ENCODE measurements at places on chromosomes 2 and 18.

GRCh38 chr2:168685600-168686451 lies 116.6 kb upstream of the NOSTRIN start:
- DNase-seq = no peak

GRCh38 chr2:237932731-237933131 lies 34.1 kb upstream of the UBE2F start:
- peak; percentile 96 for DNase-seq

DNA sequence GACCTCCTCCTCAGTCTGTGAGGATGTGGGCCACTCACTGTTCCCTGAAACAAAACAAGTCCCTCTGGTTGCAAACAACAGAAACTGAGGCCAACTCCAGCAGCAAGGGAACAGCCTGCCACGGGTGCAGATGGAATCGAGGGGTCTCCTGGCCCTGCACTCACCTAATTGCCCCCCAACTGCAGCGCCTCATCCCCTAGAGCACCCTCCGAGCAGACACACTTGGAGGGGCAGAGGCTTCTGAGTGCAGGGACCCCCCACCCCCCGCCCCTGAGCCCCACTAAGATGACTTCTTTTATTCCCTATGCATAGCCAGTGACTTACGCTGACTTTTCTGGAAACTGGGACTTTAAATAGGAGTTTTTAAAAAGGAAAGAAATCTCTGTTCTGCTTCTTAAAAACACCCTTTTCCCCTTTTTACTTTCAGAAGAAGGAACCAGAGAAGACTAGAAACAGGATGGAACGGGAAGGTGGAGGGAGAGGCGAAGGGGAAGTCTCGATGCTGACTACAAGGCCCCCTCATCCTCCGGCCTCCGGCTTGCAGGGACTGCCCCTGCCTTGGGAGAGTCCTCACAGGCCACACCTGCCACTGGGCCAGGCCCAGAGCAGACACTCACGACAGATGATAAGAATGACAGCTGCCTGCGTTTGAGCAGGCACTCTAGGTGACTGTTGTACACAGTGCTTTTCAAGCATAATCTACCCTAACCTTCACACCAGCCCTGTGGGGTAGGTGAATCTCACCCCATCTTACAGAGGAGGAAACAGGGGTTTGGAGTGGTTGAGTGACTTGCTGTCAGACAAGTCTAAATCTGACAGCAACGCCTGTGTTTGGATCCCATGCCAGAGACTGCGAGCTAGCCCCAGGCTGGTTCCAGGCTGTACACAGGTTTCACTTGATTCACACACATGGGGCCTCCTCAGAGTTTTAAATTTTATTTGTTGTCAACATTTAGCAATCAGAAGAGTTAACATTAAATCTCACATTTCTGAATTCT lies 28.2 kb upstream of the BIN1 start:
- DNase-seq = no peak

DNA sequence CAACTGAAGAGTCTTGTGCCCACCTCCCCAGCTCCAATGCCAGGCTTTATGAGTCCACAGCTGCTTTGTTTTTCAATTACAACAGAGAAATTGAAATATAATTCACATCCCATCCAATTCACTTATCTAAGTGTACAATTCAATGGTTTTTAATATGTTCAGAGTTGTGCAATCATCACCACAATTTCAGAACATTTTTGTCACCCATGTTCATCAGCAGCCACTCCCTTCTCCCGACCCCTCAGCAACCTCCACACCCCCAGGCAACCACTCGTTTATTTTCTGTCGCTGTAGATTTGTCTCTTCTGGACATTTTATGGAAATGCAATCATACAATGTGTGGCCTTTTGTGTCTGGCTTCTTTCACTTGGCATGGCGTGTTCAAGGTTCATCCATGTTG lies 23.3 kb downstream of the INHBB start:
- peak; percentile 47 for DNase-seq

- DNase-seq = peak; percentile 13
Measured at GRCh38 chr2:58569475-58570185, 328.5 kb upstream of the FANCL start.

DNA sequence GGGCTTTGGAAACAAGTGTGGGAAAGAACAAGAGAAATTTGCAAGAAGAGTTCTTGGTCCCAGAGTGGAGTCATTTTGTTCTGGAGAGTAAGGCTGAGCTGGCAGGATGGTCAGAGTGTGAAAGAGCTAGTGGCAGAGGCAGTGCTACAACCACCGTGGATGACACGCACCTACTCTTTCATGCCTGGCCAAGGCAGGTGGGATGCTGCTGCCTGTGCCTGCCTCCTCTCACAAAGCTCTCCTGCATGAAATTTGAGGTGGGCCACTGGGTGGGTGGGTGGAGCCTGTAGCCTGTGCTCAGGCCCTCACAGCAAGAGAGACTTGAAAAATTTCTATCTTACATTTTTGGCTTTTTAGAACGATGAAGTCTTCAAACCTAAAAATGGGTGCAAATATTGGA lies 9.4 kb upstream of the INO80C start:
- no peak for DNase-seq

- peak; percentile 47 for DNase-seq
Measured at GRCh38 chr2:121635371-121635770, 13.9 kb downstream of the CLASP1 start.

- no peak for DNase-seq
Measured at GRCh38 chr2:107374249-107374648, 452.4 kb upstream of the RGPD4 start.

DNA sequence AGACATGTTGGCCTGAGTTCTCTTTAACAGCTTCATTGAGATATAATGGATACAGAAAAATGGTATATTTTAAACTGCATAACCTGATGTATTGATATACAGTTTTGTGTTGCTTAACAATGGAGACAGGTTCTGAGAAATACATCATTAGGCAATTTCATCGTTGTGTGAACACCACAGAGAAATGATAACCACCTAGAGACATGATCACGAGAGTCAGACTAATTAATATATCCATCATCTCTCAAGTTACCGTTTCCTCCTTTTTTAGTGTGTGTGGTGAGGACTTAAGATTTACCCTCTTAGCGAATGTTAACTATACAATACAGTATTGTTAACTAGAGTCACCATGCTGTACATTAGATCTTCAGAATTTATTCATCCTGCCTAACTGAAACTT lies 178.1 kb downstream of the FMNL2 start:
- DNase-seq = no peak

GRCh38 chr18:36381075-36381474 lies 83.6 kb downstream of the FHOD3 start:
- DNase-seq = no peak

DNA sequence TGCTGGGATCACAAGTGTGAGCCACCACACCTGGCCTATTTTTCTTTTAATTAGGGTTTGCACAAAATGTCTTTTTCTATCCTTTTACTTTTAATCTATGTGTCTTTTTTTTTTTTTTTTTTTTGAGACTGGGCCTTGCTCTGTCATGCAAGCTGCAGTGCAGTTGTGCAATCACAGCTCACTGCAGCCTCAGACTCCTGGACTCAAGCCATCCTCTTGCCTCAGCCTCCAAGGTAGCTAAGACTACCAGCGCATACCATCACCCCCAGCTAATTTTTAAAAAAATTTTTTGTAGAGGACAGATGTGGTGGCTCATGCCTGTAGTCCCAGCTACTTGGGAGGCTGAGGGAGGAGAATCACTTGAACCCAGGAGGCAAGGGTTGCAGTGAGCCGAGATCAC lies 27.1 kb downstream of the ADCY3 start:
- DNase-seq = peak; percentile 47

- DNase-seq = no peak
Measured at GRCh38 chr2:49306925-49307324, 152.6 kb upstream of the FSHR start.

DNA sequence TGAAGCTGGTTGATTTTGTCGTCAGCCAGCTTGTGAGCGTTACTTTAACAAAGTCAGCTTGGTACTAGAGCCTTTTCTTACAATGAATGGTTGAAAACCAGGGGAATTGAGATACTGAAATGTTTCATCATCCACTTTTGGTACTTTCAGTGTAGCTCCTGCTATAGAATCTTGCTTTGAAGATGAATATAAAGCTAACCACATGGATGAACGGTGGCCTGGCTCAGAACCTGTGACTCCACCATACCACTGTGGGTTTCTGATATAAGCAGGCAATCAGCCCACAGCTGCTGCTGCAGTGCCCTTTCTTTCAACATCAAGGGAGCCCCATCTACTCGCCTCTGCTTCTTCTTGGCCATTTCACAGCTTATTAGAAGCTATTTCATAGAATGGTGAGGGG lies 53.2 kb upstream of the GPR45 start:
- DNase-seq = no peak

DNA sequence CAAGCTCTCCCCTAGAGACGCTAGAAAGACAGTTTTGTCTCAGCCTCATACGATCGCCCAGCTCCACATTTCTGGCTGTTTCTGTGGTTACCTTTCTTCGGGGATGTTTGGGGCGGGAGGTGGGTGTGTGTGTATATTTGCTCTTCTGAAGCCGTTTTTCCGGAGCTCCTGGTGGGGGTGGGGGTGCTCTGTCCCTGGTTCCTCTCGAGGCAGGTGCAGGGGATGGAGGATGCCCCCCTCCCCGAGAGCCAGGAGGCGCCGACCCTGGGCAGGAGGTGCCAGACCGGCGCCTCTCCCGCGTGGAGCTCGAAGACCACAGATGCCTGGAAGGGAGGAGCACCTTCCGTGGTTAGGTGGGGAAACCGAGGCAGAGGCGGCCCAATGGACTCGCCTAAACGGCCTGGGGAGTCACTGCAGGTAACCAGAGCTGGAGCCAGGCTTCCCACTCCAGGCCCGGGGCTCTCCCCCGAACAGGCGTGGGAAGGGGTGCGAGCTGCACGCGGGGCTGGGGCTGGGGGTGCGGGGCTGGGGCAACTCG lies 694 bp upstream of the HPCAL1 start:
- DNase-seq = no peak

DNA sequence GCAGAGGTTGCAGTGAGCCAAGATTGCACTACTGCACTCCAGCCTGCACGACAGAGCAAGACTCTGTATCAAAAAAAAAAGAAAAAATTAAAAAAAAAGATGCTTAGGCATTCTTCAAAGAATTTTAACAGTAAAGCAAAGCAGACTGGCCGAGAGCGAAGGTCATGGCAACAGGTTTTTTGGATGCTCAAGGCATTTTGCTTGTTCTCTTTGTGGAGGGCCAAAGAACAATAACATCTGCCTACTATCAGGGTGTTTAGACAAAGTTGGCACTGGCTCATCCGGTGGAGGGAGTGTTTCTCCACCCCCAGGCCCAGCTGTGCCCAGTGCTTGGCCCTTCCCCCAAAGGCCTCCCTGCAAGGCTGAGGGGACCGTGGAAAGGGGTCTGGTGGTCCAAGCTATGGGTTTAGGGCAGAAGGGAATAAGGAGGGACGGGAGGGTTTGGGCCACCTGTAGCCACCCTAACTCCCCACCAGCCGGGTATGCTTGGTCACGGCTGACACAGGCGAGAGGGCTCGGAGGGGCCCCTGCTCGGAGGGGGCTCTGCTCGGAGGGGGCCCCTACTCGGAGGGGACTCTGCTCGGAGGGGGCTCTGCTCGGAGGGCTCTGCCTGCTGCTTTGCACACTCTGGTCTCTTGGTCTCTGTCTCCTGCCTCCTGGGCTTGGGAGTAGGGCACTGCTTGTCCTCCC lies 26.7 kb upstream of the ALLC start:
- no peak for DNase-seq

- DNase-seq = peak; percentile 19
Measured at GRCh38 chr2:50782543-50782942, 249.4 kb downstream of the NRXN1 start.

DNA sequence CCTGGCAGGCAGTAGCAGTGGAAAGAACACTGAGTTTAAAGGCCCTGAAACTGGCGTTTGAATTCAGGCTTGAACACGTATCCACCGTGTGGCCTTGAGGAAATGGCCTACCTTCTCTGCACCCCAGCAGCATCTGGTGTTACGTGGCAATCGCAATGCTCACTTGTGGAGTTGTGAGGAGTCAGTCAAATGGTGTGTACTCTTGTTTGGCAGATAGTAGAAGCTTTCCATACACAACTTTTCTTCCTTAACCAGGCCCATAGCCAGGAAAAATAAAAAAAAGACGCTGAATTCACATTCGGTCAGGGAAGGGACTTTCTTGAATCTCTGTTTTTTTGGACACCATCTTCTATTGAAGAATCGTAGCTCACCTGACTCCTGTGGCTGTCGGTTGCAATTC lies 1101.5 kb upstream of the KLHL29 start:
- DNase-seq = no peak

GRCh38 chr2:188984680-188985079 lies 10.5 kb downstream of the COL3A1 start:
- DNase-seq = peak; percentile 81

DNA sequence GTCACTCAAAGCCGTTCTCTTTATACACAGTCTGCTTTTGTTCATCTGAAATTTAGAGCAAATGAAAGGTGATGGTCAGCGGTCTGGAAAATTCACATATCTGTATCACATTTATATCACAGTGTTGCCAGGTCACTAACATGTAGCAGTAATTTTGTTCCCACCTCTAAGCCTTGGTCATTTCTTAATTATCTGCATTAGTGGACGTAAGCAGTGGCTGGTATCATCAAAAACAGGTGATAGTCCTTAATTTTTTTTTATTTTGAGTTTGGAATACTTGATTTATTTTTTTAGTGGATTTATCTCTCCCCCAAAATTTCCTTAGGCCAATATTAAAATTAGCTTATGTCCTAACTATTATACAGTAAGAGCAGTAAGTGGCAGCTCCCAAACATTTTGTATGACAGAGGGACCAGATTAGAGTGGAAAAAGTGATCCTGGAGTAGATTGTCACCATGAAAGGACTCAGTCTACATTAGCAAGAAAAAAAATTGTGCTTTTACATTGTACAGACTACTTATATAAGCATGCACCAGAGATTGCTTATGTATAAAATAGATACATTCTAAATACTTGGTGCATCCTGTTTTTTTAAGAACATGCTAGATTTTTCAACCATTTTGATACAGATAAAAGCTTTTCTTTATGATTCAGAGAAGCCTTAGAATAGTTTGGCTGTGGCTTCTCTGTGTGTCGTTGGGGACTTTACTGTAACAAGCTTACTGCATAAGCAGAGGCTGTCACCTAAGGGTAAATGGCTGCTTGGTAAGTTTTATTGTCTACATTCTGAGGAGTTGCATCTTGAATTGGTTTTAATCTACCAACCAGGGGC lies 65.0 kb downstream of the MAPRE2 start:
- no peak for DNase-seq

DNA sequence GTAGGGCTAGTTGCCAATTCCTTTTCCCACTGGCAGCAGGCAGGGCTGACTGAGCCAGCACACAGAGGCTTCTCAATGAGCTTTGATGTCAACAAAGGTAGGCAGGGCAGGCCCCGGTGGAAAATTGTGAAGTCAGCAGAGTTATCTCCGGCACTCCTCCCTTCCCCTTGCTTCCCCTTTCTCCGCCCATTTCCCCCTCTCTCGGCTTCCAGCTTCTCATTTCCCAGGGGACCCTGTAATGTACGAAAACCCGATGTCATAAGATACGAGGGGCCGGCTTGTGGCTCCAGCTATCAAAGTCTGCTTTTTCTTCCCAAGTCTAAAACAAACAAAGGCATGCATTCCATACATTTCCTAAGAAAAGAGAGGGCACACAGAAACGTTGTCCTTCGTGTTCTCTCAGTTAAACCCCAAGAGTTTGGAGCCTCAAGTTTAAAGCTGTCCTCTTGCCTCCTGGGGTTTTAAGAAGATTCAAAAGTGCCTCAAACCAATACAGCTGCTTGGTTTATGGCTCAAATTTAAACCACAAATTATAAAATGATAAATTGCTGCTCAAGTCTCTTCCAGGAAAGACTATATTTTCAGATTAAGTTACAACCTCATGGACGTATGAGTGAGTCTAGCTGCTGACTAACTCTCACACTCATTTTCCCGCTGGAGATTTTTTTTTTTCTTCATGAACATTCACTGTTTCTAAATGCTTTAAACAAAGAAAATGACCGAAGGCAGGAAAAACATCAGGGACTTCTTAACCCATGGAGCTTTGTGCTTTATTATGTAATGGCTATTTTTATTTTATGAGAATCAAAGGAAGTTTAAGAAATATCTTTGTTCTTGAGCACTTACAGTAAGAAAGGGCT lies 27.2 kb upstream of the EML4 start:
- peak; percentile 94 for DNase-seq
